ENCODE measurements at places on chromosomes 5 and 9.

GRCh38 chr5:173782671-173783101 lies 105.5 kb upstream of the CPEB4 start:
- no peak for DNase-seq

- DNase-seq: no peak
Measured at GRCh38 chr9:88786291-88787079, 204.8 kb upstream of the S1PR3 start.

DNA sequence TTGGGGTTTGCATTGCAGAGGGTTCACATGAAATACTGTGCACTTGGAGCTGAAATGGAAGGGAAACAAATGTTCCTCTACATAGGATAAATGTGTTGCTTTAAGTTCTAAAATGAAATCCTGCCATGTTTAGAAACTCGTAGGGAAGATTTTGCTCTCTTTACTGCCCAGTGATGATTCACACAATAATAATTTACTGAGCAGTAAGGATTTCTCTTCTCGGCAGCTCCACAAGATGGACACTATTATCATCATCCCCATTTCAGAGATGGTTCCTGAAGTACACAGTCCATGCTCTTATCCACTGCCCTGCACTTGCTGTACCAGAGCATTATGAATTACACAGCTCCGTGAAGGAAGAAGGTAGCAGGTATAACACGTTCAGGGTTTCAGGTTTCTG lies 4.1 kb downstream of the HACD4 start:
- no peak for DNase-seq

- no peak for DNase-seq
Measured at GRCh38 chr9:86052556-86053468, 46.5 kb downstream of the GOLM1 start.

DNA sequence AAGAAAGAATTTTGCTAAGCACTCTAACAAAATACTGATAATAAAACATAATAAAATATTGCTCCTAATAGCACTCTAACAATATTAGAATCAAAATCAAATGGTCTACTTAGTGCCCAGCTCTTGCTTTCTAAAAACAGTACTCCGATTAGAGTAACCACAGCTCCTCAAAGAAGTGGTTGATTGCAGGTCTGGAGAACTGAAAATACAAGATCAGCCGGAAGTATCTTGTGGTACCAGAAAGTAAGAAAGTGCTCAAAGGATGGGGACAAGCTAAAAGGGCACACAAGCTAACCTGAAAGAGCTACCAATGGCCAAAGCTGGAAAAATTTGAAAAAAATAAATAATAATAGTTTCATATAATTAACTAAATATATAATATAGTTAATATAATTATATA lies 119.2 kb downstream of the CWC27 start:
- no peak for DNase-seq

- no peak for DNase-seq
Measured at GRCh38 chr5:143576711-143577484, 173.4 kb upstream of the NR3C1 start.

DNA sequence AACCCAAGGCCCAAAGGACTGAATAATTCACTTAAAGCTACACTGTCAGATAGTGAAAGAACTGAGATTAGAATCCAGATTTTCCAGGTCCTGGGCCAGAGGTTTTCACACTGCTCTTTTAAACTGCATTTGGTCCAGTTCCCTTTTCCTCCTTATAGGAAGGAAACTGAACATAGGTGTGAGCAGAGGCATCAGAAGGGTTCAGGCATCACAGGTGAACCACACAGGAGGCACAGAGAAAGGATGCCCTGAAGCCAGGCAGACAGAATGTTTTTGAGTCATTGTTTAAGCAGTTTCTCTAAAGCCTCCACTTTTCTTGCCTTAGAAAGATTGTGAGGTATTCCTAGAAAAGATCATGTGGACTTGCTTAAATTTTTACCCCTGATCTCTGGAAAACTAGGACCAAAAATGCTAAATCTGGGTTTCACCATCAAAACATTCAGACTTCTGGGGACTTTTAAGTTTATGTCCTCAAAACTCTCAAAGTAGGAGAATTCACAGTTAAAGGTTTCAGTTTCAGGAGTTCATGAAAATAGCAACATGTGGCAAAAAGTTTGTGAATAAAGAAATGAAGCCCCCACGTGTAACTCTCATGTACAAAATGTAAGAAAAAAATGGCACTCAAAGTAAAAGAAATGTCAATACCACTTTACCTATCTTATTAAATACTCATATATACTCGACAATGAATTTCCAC lies 386.1 kb downstream of the NTRK2 start:
- no peak for DNase-seq

GRCh38 chr5:156591631-156592030 lies 258.5 kb upstream of the PPP1R2B start:
- no peak for DNase-seq

GRCh38 chr5:124859556-124860290 lies 113.3 kb upstream of the ZNF608 start:
- no peak for DNase-seq

DNA sequence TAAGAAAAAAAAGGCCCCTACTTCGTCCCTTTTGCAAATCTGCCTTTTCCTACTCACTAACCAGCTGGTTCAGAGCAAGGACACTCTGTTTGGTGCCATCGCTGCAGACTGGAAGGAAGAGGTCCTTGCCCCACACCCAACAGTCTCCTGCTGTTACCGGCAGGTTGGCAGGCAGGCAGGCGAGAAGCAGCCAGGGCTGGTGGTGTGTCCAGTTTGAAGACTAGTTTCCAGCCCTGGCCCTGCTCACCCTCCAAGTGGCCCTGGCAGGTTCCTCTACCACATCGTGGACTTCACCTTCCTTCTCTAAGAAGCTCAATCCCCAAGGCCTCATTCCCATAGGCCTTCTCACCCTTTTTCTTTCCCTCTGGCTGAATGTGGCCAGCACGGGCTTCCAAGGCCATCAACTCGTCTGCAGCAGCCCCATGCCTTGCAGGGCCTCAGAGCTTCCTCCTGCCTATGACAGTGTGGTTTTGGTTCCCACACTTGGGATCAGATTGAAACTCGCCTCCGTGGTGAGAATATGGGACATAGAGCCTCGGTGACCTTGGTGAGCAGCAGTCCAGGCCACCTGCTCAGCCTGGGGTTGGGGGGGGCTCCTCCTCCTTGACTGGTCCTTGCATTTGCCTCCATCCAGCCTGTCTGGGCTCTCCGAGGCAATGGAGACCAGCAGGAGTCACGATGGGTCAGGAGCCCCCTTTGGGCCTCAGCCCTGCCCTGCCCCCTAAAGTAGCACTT lies 22.9 kb downstream of the TGFBI start:
- DNase-seq: no peak

DNA sequence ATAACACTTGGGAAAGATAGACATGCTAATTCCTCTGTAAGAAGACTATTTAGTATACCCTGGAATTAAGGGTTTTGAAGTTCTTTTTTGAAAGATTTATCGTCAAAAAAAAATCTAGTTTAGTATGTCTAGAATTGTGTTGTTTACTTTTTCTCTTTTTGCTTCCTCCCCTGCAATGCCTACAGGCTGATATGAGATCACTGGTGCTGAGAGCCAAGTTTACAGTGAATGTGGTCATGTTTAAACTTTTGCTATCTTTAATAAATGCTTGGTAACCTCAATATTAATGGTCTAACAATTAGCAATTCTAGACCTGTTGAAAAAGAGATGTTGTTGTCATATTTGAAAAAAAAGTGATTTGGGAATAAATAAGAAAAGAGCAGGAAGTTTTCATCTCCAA lies 86.1 kb downstream of the CWC27 start:
- no peak for DNase-seq

DNA sequence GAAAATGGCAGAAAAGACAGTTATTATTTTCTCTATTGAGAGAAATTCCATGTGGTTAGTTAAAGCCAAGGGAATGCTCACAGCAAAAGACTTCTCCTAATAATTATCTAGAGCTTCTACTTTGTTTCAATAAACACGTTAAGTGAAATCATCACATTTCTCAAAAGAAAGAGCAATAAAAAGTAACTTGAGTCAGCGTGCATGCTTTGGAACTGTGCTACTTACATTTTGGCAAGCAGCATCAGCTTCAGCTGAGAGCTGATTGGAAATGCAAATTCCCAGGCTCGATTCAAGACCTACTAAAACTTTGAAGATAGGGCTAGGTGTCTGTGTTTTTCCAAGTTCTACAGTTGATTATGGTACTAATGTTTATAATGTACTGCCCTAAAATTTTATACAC lies 132.1 kb downstream of the CDH18 start:
- no peak for DNase-seq

GRCh38 chr5:102922799-102923477 lies 167.8 kb downstream of the PAM start:
- DNase-seq: no peak

- DNase-seq: no peak
Measured at GRCh38 chr5:52746539-52746938, 41.2 kb upstream of the ITGA1 start.

DNA sequence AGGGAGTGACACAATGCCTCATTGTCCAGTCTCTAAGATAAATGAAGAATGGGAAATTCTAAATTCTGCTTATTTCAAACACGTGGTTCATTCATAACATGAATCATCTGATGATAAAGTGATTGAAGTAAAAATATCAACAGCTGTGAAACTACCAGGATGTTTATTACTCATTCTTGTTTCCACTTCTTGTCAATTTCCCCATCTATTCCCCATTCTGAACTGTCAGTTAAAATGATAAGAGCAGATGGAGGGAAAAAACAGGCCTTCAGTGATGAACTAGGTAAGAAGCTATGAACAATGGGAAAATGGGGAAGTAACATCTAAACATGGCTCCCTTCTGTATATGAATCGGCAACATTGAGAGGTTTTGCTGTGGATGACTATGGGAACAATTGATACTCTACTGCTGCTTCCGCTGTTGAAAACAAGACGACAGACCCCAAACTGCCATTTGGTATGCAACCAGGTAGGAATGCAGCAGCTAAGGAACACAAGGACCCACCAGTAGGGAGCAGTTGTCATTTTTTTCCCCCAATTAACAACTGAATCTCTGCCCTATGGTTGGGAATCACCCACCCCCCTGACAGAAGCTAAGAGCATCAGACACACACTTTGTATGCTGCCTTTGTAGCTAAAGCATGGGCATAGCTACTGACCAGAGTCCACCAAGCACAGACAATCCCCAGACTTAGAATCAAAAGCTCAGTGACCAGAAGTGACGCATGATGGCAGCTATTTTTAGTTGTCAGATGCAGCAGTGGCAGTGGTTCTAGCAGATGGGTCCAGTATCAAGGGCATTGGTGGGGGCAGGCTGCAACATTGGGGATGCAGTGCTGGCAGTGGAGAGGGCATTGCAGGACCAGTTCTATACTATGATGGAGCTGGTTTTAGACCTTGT lies 52.9 kb upstream of the ZNF366 start:
- peak; percentile 9 for DNase-seq

GRCh38 chr9:80020530-80020929 lies 448.8 kb downstream of the TLE4 start:
- no peak for DNase-seq

- DNase-seq: no peak
Measured at GRCh38 chr5:112681481-112681908, 56.2 kb upstream of the APC start.

DNA sequence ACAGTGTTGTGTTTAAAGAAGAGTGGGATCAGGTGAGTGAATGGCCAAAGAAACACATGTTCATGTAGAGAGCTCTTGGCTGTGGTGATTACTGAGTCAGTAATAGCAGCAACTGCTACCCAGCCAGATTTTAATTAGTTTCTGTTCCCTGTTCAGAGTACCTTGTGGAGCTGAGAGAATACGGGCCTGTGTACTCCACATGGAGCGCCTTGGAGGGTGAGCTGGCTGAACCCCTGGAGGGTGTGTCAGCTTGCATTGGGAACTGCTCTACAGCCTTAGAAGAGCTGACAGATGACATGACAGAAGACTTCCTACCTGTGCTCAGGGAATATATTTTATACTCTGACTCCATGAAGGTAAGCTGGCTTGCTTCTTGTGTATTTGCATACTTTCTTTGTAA lies 52.3 kb downstream of the SLC46A2 start:
- no peak for DNase-seq

- DNase-seq: no peak
Measured at GRCh38 chr5:178236679-178237078, 4.1 kb upstream of the PHYKPL start.

GRCh38 chr5:151257731-151258181 lies 4.8 kb downstream of the GM2A start:
- no peak for DNase-seq

DNA sequence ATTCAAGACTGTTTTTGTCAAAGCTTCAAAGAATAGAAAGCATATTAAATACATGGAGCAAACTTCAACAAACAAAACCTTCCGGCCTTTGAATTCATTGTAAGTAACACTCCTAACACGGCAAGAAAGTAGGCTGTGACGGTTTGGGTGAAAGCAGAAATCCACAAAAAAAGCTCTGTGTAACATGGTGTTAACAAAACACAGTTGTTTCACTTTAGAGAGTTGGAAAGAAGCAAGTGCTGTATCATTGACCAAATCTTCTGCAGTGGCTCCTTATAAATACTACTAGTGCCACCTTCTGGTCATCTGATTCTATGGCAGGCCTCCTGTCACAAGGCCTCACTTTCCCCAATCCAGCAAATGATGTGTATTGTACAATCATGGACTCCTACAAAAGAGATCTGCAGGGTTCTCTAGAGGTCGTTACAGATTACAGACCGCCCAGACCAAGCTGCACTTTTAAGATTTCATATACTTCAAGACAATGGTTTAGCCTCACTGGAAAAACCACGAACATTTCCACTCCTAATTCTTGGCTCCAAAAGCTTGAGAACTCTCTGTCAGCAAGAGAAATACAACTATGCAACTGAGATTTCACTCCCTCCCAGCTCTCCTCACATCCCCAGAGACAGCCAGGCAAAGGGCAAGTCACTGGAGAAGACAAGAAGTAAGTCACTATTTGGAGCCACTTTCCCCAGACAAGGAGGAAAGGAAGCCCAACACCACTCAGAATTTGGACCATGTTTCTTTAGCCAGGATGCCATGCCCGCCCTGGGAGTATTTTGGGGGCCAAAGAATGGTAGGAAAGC lies 196.2 kb downstream of the DTWD2 start:
- DNase-seq: peak; percentile 55

- DNase-seq: no peak
Measured at GRCh38 chr9:16267281-16268066, 603.0 kb downstream of the BNC2 start.

GRCh38 chr5:56328753-56329560 lies 95.8 kb upstream of the ANKRD55 start:
- DNase-seq: no peak

DNA sequence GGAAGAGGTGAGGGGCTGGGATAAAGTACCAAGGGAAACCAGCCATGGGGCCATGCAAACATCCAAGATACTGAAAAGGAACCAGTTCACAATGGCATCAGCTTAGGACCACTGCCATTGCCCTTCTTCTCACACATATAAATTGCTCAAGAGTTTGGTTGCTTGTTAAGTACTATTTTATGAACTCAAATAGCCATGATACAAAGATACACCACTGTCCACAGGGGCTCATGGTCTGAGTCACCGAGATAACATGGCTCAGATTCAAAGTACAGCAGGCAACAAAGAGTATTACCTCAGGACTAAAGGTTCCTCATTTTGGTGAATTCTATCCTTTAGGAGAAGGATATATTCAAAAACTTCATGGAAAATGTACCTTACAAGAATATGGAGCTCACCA lies 55.6 kb downstream of the FANCC start:
- no peak for DNase-seq

- DNase-seq: no peak
Measured at GRCh38 chr9:133421615-133422542, at the start of gene ADAMTS13. Gene ADAMTS13 (plus strand): TSS chr9:133422367. CDS start chr9:133422444, 77 bp downstream.

- no peak for DNase-seq
Measured at GRCh38 chr5:160685695-160686094, 166.3 kb downstream of the ATP10B start.
